SJCRH30 (cell line): ENCODE measurements at places on chromosomes 11 and 22.
A peak's percentile ranks its signal among the peaks of the same experiment; 100 is the strongest.

DNA sequence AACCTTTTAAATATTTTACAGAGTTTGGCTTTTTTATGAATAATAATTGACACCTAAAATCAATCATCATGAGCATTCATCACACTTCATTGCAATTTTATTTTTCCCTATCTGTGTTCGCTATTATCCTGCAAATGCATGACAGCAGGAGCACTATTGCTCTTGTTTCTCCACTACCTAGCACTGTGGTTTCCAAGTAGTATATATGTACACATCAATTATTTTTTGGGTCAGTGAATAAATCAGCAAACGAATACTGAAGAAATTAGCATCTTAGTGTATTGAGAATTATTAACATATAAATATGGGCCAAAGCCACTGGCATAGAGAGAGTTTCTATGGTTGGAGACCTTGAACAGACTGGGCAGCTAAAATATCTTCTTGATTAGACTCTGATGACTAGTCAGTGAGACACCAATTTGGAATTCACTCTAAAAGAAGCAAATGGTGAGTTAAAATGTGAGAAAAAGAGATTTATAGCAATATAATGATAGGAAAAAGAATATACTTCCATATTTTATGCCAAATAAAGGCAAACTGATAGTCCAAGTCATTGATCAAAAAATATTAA, 731.1 kb upstream of the LUZP2 start:
- DNase-seq = no peak

GRCh38 chr11:44188643-44189042, 93.2 kb downstream of the EXT2 start:
- peak; percentile 22 for DNase-seq

GRCh38 chr11:44002191-44003093, 45.3 kb upstream of the ACCSL start:
- no peak for DNase-seq

GRCh38 chr11:72497731-72498130, 63.4 kb upstream of the CLPB start:
- DNase-seq = peak; percentile 84

- no peak for DNase-seq
Measured at GRCh38 chr22:44453441-44454112, 44.5 kb downstream of the RTL6 start.

DNA sequence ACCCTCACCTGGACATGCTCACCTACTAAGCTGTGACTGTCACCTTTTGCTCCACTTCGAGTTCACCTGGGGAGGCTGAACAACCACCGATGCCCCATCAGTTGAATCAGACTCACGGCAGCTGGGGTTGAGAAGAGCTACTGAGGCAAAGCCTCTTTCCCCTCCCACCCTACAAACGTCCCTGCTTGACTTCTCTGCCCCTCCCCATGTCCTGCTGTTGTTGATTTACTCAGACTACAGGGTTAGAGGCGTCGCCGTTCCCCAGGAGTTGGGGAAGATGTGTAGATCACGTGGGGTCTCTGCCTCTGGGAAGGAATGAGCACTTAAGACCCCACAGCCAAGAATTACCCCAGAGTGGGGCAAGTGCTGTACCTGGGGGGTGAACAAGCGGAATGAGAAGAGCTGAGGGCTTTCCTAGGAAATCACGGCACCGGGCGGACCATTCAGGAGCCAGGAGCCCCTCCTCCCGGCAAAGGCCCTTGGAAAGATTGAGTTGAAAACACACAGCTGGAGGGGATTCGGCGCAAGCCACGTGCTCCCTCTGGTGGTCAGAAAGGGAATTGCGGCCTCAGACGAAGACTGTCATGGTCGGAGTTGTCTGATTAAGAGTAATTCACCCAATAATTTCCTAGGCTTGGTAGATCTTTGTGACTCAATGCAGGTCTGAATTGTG, 7.0 kb downstream of the FXYD2 start:
- peak; percentile 53 for DNase-seq

- no peak for DNase-seq
Measured at GRCh38 chr11:65870706-65871681, 1.6 kb downstream of the EFEMP2 start.

DNA sequence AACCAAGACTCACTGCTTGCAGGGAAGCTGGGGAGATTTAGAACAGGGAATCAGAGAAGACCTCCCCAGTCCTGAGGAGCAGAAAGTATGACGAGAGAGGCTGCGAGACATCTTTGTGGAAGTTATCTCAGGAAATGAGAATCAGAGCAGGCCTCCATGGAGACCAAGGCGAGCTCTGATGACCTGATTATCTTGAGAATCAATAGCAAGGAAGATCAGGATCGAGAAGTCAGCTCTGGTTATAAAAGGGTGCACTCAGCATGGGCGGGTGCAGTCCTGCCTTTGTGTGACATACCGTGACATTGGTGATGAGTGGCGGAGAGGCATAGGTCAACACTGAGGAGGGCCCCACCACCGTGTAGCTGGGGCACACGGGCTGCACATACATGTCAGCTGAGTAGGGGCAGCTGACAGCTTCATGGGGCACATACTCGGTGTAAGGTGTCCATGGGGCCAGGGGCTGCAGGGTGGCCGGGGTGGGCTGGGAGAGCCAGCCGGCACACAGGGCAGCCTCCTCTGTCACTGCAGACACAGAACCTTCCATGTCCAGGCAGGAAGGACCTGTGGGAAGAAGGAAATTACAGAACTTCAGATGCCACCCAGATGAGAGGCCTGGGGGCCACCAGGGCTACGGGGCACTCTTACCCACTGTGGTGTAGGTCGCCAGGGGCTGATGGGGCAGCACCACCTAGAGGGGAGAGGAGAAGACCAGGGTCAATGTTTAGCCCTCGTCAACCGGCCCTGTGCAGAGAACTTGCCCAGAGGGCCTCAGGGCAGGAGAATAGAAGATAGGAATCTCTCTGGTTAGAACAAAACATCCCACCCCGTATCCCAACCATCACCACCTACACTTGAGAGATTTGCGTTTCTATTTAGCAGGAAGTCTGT, 21.7 kb downstream of the POU2AF1 start:
- DNase-seq = no peak

- DNase-seq = no peak
Measured at GRCh38 chr11:126522606-126523005, 167.1 kb downstream of the ST3GAL4 start.
